ENCODE measurements at places on chromosomes 1 and 21.

- no peak for DNase-seq
Measured at GRCh38 chr21:43364261-43364510, 62.7 kb downstream of the SIK1 start.

DNA sequence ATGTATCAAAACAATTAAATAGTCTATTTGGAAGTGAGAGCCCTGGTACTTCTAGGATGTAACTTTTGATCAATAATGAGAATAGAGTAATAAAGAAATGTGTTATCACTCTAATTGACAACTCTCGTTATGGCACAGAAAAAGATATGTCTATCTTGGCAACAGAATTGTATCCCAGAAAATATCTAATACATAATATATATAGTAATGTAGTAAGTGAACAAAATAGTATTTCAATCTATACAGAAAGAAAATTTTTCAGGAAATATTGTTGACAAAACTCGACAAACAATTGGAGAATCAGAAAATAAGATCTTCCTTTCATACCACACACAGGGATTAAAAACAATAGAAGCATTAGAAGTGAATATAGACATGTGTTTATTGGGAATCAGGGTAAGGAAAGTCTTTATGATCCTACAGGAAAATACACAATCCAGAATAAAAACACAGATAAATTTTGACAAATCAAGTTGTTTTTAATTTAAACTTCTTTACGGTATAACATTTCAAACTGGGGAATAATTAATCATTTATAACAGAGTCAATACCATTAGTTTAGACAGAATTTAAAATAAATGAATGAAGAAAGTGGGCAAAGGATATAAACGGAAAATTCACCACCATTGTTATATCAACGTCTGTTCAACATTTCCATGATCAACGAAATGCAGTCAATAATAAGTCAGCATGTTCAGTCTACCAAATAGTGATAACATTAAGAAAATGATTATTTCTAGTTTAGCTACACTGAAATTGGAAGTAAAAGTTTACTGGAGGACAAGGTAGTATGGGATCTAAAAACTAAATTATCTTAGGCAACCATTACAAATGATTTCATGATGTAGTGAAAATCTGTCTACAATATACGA, 1526.5 kb upstream of the TPTE start:
- DNase-seq = no peak

DNA sequence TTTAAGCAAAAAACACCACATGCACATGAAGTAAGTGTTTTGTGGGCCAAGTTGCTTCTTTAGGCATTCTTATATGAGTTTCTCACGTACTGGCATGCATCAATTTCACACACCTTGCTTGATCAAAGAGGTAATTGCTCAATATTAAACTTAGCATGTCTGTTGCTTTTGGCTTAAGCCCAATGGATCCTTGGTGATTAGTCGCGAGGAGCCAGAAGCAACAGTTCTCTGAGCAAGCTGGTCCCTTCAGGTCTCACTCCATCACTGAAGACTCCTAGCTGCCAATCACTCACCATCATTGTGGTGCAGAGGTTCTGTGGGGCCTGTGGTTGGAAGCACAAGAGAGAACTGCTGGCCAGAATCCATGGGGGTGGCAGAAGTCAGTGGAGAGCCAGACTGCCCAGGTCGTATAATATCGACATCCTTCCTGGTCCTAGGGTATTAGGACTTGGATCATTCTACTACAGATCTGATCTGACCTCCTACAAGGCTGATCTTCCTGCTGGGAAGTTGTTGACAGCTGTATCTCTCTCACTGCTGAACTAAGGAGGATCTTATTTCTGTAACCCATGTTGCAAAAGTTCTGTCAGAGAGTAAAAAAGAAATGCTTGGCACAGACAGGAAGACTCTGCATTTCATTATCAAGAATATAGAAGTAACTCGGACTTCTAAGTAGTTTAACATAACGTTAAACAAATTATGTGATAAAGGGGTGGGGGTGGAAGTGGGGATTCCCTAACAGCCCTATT, 140.5 kb downstream of the NTPCR start:
- no peak for DNase-seq

- no peak for DNase-seq
Measured at GRCh38 chr1:56200896-56201295, 378.5 kb downstream of the PLPP3 start.
